ENCODE measurements at places on chromosomes 12 and 14.

DNA sequence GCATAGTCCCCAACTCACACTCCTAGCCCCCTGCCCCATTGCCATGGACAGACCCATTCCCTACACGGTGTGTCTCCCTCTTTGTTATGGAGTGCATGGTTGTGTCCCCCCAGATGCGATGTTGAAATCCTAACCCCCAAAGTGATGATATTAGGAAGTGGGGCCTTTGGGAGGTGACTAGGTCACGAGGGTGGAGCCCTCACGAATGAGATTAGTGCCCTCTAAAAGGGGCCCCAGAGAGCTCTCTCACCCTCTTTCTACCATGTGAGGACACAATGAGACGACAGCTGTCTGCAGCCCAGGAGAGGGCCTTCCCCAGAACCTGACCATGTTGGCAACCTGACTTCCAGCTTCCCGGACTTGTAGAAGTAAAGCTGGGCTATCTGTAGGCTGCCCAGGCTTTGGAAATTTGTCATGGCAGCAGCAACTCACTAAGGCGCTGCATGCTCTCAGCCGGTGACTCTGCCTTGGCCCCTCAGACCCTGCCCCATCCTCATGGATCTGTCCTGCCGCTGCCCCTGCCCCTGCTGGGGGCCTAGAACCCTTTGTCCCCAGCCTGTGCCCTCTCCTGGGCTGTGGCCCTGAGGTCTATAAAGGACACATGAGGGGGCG lies 318.1 kb upstream of the RTL1 start:
- no peak for DNase-seq

- no peak for DNase-seq
Observed at GRCh38 chr14:47676315-47676617, 861 bp upstream of the MDGA2 start.

DNA sequence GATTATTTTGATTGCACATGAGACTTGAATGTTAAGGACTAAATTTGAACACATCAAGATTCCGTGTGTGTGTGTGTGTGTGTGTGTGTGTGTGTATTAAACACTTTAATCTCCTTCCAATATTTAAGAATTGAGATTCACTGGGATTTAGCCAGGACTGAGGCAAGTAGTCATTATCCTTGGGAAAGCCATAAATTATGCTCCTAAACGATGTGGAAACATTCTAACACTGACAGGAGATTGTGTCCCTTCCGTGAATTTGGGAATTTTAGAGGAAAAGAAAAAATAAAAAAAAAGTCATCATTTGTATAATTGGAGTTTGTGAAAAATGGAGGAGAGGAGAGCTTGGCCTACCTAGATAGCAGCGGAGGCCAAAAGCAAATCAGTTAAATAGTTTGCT lies 212.9 kb downstream of the DUSP6 start:
- DNase-seq: no peak

- DNase-seq: peak; percentile 88
Observed at GRCh38 chr12:69024413-69024812, 91.4 kb upstream of the CPM start.

- no peak for DNase-seq
Observed at GRCh38 chr12:92629349-92630065, 73.3 kb upstream of the PLEKHG7 start.

DNA sequence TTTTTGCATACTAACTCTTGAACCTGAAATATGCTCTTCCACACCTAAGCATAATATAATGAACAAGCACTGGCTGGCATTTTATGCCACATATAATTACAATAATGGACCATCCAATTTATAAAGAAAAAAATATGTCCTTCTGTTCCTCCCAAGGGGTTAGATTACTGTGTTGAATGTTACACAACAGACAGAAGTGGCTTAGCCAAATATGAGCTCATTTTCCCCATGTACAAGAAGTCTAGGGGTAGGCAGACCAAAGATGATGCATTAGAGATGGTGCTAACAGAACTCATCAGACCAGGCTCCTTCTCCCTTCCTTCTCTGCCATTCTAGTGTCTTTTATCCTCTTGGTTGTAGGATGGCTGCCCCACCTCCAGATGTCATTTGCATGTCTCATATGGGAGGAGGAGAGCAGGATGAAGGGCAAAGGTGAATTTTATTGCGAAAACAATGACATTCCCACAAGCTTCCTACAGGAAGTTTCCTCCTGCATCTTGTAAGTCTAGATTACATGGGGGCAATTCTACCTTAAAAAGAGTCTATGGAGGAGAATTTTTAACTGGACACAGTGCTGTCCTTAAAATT lies 43.9 kb upstream of the SLC2A13 start:
- DNase-seq: no peak

- DNase-seq: no peak
Observed at GRCh38 chr12:3341594-3341993, 149.4 kb upstream of the PRMT8 start.

DNA sequence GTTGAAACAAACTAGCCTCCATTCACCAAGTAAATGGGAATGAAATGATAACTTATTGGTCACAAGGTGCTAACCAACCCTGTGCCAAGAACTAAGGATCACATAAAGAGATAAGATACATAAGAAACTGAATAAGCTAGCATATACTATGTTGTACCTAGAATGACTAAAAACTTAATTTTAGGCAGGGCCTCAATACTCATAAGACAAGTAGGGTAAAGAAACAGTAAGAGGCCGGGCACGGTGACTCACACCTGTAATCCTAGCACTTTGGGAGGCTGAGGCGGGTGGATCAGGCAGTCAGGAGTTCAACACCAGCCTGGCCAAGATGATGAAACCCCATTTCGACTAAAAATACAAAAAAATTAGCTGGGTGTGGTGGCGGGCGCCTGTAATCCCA lies 17.7 kb downstream of the GDF11 start:
- DNase-seq: no peak

GRCh38 chr12:113778432-113779132 lies 187.5 kb downstream of the RBM19 start:
- no peak for DNase-seq

DNA sequence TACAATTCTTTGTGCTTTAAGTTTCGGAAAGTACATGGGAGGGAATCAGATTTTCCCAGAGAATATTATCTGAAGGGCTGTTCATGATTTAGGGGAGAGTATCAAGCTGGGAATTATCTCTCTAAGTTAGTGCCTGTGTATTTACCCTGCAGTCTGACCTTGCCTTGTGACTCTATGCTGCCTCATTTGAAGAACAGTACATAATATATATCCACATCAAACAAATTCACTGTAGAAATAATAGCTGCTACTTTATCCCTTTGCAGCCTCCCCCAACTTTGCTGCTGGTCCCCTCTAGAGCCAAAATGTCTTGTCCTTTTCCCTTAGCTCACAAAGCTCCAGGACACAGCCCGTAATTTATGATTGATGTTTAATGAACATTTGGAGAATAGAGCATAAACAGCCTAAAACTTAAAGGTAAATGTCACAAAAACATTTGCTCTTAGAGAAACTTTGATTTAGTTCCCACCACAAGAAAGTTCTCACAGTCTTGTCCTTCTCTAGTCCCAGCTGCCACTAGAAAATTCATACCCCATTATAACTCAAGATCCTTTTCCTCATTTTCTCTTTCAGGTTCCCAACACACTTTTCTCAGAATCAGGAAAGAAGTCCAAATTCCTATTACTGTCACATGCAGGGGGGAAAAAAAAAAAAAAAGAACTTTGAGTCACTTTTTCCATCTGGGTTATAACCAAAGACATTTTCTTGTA lies 1009.6 kb downstream of the FLRT2 start:
- no peak for DNase-seq
